Aorta (tissue), 5 donors: ENCODE measurements at places on chromosomes 16 and 17. TPM values are rescaled to one million over a fixed set of nuclear protein-coding genes. Genes with fewer than 3 reads are reported as not detected.

DNA sequence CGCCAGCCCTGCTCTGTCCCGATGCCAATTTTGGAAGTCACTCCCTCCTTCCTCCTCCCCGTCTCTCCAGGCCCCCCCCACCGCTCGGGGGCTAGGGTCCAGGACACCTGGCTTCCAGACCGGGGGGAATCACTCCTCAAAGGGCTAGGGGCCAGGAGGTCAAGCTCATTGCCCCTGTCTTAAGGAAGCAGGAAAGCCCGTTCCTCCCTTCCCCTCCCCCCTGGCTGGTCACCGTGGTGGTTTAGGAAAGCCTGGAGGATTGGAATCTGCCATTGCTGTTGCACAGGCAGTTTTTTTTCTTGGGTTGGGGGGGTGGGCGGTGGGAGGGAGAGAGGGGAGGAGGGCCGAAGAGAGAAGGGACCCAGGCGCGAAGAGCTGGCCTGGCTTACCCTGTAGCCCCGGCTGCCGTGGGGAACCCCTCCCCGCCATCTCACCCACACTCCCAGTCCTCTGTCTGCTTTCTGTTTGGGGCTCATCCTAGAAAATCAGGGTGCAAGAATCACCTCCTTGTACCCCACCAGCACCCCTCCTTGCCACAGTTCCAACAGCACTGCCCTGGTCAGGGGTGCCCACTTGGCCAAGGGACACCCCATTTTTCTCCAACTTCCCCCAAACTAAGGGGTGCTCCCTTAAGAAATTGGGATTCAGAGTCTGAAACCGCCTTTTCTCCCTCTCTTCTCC, 2.9 kb upstream of the BCL6B start:
- DNase-seq = no peak

- DNase-seq = no peak
These were observed 29.8 kb downstream of the SLC39A11 start for GRCh38 chr17:73062726-73063125.

- DNase-seq = no peak
These were observed 8.1 kb upstream of the DPEP1 start for GRCh38 chr16:89605186-89605970.

GRCh38 chr17:83202002-83203000, 122.9 kb downstream of the METRNL start:
- peak; percentile 50 for DNase-seq

GRCh38 chr16:84597931-84598351, 19.9 kb downstream of the COTL1 start:
- DNase-seq = no peak

Gene SULT1A4
- total RNA-seq = 8.2 TPM

Gene TK1
- 2.4 TPM for total RNA-seq

Gene HES7
- 0.19 TPM for total RNA-seq

Gene SLC43A2
- total RNA-seq = 11.1 TPM

Gene TMEM208
- 24.7 TPM for total RNA-seq
